ENCODE measurements at places on chromosomes 16 and 17.

GRCh38 chr16:28531777-28532744 lies 6.7 kb downstream of the NUPR1 start:
- DNase-seq: no peak

DNA sequence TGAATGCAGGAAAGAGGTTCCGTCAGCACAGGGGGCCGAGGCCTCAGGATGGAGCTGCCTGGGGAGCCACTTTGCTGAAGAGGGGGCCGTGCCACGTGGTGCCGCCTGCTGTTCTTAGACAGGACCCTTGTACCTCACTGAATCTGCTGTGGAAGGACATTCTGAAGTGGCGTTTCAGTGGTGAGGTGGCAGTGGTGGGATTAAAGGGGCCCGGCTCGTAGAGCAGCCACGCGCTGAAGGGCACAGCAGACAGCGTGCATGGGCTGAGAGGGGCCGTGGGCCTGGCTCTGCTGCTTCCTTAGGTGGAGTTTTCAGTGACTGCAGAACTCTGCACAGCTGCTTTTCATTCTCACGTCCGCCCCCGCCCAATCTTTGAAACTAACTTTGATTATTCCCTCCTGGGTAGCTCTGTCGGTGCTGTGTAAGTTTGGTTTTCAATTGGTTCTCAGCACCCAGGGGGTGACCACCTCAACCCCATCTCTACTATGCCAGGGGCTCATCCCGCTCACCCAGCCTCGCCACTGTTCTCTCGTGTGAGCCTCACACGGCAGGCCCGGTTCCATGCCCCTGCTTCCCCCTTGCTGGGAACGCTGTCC lies 70.3 kb downstream of the SEC14L1 start:
- DNase-seq: no peak

GRCh38 chr17:46978489-46979146 lies 435 bp downstream of the RPRML start:
- no peak for DNase-seq

GRCh38 chr17:79811868-79812352 lies 15.0 kb upstream of the CBX8 start:
- no peak for DNase-seq

GRCh38 chr16:71627731-71628181 lies 1.8 kb downstream of the MARVELD3 start:
- no peak for DNase-seq

DNA sequence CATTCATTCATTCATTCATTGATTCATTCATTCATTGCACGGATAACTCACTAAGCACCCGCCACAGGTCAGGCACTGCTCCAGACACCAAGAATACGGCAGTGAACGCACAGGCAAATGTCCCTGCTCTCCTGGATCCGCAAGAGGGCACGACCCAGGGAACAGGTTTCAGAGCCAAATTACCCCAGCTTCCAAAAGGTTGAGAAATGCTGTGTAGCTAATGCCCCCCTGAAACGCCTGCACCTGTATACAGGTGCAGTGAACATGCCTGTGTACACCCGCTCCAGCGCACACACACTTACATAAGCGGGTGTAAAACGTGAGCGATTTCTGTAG lies 9.6 kb upstream of the UBE2I start:
- DNase-seq: no peak

Data from GOT3 (cell line).